ENCODE measurements at places on chromosomes 4 and X.

- no peak for DNase-seq
These were observed 264.6 kb downstream of the IL1RAPL1 start for GRCh38 chrX:28851871-28852270.

DNA sequence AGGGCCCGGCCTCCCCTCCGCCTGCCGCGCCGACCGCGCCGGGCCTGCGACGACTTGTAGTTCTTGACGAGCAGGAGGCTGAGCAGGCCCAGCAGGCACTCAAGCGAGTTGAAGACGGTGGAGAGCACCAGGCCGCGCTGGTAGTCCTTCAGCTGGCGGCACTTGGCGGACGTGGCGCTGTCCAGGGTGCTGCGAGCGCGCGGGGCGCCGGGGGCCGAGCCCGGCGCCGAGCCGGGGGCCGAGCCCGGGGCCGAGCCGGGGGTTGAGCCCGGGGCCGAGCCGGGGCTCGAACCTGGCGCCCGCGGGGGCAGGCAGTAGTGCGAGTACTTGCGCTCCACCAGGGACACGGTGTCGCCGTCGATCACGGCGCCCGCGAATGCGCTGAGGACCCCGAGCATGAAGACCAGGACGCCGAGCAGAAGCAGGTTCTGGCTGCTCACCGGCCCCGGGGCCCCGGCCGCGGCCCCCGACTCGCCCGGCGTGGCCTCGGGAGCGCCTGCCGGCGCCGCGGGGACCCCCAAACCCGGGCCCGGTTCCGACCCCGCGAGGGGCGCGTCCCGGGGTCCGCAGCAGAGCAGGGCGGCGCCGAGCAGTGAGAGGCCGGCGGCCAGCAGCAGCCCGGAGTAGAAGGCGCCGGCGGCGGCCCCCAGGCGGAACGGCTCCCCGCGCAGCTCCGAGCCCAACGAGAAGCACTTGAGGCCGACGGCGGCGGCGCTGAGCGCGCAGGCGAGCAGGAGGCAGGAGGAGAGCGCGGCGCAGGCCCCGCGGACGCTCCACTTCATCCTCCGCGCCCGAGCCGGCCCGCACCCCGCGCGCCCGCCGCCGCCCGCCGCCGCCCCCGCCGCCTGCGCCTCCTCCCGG lies 584 bp downstream of the TMEM271 start:
- DNase-seq = no peak

DNA sequence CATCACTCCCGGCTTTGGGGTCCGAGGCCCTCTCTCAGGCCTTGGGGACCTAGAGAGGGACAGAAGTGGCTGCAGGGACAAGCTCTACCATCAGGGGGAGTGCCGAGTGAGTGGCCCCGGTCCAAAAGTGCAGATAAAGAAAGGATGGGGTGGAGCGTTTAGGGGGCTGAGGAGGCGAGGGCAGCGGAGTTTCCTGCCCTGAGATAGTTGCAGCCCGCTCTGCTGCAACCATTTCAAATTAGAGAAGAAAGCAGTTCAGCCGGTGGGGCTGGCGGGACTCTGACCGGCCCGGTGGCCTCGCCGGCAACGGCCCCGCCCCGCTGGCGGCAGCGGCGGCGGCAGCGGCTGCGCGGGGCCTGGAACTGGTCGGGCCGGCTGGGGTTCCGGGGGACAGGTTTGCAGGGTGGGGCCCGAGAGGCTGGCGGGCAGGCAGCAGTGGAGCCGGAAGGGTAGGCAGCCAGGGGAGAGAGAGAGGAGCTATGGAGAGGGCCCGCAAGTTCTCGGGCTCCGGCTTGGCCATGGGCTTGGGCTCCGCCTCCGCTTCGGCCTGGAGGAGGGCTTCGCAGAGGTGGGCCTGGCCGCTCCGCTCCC lies 7.6 kb downstream of the DLG3 start:
- DNase-seq = no peak

GRCh38 chrX:49862093-49862492 lies 17.2 kb upstream of the USP27X start:
- DNase-seq = no peak
